ENCODE measurements at places on chromosomes 4 and X.

DNA sequence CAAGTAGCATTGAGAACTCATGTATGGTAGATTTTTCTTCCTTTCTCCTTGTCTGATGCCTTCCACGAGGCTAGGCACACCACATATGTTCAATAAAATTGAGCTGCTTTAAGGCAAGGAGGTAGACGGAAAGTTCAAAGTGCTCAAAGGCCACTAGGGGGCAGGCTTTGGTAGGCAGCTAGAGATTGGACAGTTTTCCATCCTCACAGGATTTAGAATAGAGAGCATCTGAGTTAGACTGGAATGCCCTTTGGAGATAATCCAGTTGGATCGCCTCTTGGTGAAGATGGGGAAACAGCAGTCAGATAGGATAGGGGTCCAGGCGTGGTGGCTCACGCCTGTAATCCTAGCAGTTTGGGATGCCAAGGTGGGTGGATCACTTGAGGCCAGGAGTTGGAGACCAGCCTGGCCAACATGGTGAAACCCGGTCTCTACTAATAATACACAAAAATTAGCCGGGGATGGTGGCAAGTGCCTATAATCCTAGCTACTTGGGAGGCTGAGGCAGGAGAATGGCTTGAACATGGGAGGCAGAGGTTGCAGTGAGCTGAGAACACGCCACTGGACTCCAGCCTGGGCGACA lies 30.4 kb downstream of the ELF4 start:
- DNase-seq = peak; percentile 37

GRCh38 chr4:189200353-189200752 lies 740.3 kb upstream of the FRG1 start:
- no peak for DNase-seq

DNA sequence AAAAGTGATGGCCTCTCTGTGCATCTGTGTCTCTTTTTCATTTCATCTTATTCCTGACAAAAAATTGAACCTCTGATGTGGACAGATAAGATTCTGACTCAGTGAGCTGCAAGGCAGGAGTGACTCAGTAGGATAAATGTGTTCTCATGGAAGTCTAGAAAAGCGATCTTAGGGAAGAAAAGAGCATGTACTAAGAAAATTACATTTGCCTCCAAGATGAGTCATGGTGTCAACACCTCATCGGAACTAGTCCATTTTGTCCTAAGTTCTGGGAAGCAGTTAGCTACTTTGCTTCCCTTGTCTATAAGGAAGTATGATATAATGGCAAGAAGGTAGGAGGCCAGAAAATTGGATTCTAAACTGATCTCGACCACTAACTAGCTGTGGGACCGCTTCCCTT lies 83.5 kb upstream of the AFF2 start:
- peak; percentile 27 for DNase-seq

DNA sequence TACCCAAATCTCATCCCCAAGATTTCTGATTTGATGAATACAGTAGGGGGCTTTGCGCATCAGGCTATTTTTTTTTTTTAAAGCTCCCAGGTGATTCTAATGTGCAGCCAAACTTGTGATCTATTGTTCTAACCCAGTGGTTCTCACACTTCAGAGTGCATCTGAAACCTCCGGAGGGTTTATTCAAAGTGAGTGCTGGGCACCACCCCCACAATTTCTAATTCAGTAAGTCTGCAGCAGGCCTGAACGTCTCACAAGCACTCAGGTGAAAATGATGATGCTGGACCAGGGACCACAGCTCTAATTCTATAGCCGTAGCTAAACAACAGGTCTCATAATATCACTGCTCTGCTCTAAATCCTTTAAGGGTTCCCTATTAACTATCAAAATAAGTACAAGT lies 211.4 kb downstream of the FMR1NB start:
- no peak for DNase-seq

Data from fibroblast of skin of left biceps (primary cell).